ENCODE measurements at places on chromosomes 2 and 18. TPM values are rescaled to one million over a fixed set of nuclear protein-coding genes. Genes with fewer than 3 reads are reported as not detected.
A peak's percentile ranks its signal among the peaks of the same experiment; 100 is the strongest.

GRCh38 chr18:58562146-58562998 is 66.5 kb downstream of the ALPK2 start:
- no peak for DNase-seq

GRCh38 chr18:58004317-58004716 is 39.7 kb upstream of the NEDD4L start:
- no peak for DNase-seq

DNA sequence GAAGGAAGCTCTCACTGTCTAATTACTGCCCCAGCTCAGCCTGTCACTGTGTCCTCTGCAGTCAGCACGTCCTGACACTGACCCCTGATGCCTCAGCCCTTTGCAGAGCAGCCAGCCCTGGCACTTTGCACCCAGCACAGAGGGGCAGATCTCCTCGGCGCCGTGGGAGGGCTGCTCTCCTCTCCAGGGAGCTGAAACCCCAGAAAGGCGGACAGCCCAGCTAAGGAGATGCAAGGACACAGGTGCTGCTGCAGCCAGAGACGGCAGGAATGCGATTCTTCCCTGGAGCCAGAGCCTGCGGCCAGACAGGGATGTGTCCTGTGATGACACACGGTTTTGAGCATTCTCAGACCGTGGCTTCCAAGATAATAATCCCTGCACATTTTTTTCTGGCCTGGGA is 34.5 kb upstream of the SIX3 start:
- DNase-seq, result no peak

- no peak for DNase-seq
Measured at GRCh38 chr18:27600245-27600644, 415.1 kb upstream of the CHST9 start.

DNA sequence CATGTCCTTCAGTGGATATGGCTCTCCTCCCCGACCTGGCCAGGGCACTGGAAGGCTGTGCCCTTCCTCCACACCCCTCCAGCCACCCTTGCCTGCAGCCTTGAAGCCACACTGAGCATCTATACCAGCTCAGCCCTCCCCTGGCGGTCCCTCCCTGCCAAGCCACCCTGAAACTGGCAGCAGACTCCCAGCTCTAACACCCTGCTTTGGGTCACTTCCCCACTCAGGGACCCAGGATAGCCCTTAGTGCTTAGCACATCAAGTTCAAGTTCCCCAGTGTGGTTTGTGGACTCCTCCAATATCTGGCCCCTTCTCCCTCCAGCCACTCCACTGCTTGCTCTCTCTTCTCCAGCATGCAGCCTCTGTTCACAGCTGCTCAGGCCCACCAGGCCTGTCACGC is 89.4 kb downstream of the TNS1 start:
- no peak for DNase-seq

STARD6 gene
- 0.27 TPM for polyA plus RNA-seq

MAP3K19 gene
- 0.37 TPM for polyA plus RNA-seq

GRCh38 chr2:108220942-108221541 is 18.7 kb upstream of the SULT1C3 start:
- no peak for DNase-seq

AKAIN1 gene
- not detected for polyA plus RNA-seq

GRCh38 chr2:189254268-189254883 is 74.8 kb upstream of the COL5A2 start:
- DNase-seq, result no peak

DNA sequence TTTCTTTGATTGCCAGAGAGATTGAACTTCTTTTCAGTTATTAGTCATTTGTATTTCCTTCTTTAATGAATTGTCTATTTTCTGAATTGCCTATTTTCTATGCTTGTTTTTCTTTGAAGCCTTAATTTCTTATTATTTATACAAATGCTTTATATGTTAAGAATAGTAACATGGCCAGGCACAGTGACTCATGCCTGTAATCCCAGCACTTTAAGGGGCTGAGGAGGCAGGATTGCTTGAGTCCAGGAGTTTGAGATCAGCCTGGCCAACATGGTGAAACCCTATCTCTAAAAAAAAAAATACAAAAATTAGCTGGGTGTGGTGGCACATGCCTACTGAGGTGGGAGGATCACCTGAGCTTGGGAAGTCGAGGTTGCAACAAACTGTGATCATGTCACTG is 4.7 kb upstream of the RAB11FIP5 start:
- DNase-seq, result no peak

DNA sequence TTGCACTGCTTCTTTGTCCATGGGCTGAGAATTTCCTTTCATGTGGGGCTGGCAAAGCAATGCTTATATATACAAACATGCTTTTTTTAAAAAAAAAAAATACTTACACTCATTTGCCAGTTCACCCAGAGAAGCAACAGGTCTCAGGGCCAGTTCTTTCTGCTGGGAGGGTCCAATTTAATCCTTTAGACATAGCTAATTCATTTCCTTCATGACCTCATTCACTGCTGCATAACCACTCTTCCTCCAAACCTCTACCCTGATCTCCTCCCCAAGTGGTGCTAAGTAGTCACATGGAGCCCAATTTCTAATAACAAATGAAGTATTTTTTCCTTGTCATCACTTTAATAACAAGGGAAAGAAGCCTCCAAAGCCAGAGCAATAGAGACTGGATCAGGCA is 17.1 kb upstream of the TMEM178A start:
- no peak for DNase-seq

CFAP221 gene
- polyA plus RNA-seq, result 36.9 TPM

CYP27C1 gene
- 7.2 TPM for polyA plus RNA-seq

GRCh38 chr2:218517434-218518206 is 50.5 kb downstream of the USP37 start:
- no peak for DNase-seq

SIX3 gene
- polyA plus RNA-seq, result not detected

GRCh38 chr2:224190936-224191270 is 151.8 kb upstream of the SERPINE2 start:
- no peak for DNase-seq

SLC40A1 gene
- polyA plus RNA-seq, result 116 TPM

- DNase-seq, result no peak
Measured at GRCh38 chr2:201205515-201205849, 22.5 kb downstream of the CASP10 start.

DNA sequence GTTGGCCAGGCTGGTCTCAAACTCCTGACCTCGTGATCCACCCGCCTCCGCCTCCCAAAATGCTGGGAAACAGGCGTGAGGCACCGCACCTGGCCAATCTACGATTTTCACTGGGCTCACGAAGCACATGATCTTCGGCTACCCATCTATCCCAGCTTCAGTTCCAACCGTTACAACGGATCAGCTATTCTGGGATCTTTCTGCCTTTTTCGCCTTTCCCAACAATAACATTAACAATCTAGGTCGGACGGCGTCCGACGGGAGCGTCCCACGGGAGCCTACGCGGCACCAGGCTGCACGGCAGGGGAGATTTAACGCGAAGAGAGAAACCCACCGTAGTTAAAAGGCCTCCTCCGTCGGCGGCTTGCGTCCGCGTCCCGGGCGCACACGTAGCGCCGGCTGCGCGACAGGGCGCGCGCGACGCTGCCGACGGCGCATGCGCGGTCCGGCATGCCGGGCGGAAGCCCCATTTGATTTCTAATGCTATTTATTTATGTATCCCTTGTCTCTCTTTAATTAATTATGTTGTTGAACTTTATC is at the start of gene MSL3B:
MSL3B (minus strand) TSS at position 394 of the 540 bp plus-strand sequence.
- peak; percentile 18 for DNase-seq

DNA sequence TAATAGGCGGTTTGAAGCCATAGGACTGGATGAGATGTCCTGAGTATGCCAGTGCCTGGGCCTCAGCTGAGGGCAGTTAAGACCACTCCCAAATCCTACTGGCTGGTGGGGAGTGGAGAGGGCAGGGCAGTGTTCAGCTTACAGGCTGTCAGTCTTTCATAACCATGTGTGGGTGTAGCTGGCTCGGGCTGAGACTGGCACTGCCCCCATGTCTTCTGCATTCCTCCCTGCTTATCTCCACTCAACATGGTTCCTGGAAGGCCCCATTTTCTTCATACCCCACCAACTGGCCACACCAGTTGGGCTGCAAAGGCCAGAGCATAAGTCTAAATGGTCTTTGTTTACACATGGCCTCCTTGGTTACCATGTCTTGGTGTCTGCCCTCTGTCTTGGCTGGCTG is 17.2 kb upstream of the IL37 start:
- no peak for DNase-seq

GRCh38 chr2:5042666-5043440 is 649.3 kb upstream of the SOX11 start:
- DNase-seq, result no peak

DNA sequence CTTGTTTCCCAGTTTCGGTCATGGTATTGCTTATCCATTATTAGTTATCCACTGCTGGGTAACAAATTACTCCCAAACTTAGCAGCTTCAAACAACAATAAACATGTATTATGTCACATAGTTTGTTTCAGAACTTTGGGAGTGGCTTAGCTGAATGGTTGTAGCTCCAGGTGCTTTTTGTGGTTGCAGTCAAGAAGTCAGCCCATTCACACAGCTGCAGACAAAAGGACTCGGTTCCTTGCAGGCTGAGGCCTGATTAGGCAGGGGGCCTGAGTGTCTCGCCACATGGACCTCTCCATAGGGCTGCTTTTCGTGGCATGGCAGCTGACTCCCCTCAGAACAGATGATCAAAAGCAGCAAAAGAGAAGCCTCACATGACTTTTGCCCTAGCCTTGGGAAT is 58.2 kb upstream of the ITGA4 start:
- no peak for DNase-seq

GRCh38 chr2:138512672-138513071 is 11.1 kb downstream of the SPOPL start:
- no peak for DNase-seq

GRCh38 chr2:74267068-74267467 is 68.7 kb downstream of the MTHFD2 start:
- DNase-seq, result no peak

FOXI3 gene
- 0.17 TPM for polyA plus RNA-seq

DNA sequence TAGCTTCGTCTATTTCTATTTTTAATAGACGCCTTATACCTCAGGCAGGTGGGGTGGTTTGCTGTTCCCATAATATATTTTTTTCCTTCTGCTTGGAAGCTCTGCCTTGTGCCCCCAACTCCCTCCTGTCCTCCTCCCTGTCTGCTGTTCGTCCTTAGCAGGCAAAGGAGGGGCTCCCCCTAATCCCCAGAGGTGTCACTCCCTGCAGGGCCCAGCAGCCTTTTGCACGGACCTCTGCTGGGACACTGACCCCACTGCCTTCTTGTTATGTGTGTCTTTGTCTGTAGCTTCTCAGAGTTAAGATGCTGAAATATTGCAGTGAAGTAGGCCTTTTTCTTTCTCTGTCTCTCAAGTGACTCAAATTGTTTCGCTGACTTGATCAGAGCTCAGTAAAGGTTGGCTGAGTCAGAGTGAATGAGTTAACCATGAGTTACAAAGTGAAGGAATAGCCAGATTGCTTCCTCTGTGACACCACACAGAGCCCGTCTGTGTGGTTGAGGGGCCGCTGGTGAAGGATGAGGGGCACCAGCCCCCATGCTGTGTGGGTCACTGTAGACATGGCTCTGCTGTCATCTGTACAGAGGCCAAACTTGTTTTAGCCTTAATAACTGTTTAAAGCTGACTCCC is 47.7 kb downstream of the PRKCE start:
- DNase-seq, result no peak

HOXD13 gene
- 0.24 TPM for polyA plus RNA-seq

ERFE gene
- 5.3 TPM for polyA plus RNA-seq

- no peak for DNase-seq
Measured at GRCh38 chr2:237758185-237758584, 40.4 kb upstream of the RBM44 start.

DNA sequence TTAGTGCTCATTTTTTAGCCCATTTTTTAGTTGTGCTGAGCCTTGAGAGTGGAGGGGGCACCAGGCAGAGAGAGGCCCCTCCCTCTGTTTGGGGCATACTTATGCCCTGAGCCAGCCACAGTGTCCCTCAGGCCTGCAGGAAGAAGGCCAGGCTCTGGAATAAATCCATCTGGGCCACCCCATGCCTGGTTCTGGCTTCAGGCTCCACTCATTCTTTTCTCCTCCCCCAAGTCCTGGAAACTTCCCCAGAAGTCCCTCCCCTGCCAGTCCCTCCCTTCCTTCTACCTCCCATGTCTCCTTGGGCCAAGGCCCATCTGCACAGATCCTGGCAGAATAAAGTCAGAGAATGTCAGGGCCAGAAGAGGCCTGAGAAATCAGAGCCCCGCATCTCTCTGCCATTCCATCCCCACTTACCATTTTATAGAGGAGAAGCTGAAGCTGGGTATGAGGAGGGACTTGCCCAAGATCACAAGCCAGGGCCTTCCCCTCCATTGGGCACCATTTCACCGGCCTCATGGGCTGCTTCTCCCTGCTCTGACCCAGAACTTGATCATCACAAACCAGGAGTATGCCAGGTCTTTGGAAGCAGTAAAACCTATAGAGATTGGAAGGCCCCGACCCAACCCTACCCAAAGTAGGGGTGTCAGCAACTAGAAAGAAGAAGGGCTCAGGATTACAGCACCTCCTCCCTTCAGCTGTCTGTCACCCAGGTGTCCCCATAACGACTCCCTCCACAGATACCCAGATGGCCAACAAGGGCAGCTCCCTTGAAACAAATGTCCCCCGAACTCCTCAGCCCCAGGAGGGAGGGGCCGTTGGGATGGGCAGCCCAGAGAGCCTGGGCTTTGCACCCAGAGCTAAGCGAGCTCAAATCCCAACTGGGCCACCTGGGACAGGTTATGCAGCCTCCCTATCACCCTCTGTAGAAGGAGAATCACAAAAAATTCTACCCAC is 108.4 kb downstream of the POLR1A start:
- DNase-seq, result no peak

GRCh38 chr18:14074187-14074586 is 58.0 kb downstream of the ZNF519 start:
- no peak for DNase-seq

DNA sequence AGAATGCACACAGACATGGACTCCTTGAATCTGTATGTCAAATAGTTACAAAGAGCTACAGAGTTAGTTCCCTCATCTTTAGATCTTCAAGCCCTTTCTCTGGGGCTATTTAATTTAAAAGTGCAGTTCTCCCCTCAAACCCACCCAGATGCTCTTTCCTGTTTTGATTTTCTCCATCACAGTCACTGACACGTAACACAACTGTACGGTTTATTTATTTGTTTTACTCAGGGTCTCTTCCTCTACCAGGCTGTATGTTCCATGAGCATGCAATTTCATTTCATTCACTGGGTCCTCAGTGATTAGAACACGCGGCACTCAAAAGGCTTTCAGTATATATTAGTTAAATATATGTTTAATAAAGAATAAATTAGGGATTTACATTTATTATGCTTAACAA is 94.7 kb downstream of the DOCK10 start:
- DNase-seq, result no peak

KYNU gene
- polyA plus RNA-seq, result 5.3 TPM

HSPE1 gene
- polyA plus RNA-seq, result 254 TPM
